WTC11 (cell line): ENCODE measurements at places on chromosomes 12 and 14. TPM values are rescaled to one million over a fixed set of nuclear protein-coding genes. Genes with fewer than 3 reads are reported as not detected.
A peak's percentile ranks its signal among the peaks of the same experiment; 100 is the strongest.

DNA sequence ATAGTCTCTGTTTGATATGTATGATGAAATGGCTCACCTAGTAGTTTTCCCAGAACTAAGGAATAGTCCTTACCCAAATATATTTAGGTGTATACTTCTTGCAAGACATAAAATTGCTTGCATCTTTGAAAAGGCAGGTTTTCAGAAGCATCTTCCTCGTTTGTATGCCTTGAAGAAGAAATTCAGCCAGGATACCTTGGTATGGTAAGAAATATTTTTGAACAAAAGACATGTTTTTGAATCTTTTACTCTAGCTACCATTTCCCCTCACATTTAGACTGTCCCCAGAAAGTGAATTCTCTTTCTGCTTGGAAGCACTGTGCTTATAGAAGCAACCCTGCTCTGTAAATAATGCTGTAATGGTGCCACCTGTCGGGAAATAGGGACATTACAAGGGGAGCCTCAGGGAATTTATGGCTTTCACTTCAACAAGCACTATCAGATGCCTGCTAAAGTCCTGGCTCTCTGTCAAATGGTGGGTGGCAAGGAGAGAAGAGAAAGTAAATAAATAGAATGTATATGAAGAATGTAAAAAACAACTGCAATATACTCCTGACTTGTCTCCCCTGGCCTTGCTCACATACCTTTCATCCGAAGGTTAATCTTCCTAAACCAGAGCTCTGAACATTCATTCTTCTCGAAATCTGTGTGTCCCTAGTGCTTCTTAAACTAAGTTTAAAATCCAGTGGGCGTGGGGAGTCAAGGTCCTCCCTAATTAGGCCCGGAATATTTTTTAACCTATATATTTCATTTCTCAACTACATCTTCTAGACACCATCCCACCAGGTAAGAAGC lies 6.1 kb downstream of the CCDC184 start:
- no peak overlapping the region for H3K4me3 ChIP-seq
- DNase-seq: peak; percentile 79
- peaks cover 15% of the 10 kb centered on the region for H3K4me1 ChIP-seq
- no peaks in the 10 kb centered on the region for H3K36me3 ChIP-seq
- no peak overlapping the region for H3K27ac ChIP-seq
- H3K27me3 ChIP-seq: peaks cover 90% of the 10 kb centered on the region

DNA sequence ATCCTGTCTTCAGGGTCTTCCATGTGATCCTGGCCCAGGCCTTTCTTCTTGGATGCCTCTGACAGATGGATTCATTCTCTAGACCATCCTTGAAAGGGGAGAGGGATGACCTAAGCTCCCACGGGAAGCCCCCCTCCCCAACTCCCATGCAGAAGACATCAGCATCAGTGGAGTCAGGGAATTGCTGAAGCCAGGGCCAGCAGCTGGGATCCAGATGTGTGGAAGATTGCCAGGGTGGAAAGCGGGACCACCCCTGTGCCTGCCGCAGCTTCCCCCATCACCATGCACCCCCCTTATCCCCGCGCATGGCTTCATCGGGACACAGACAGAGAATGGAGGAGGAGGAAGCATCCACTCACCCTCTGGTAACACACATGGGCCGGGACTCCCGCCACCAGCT lies 183.6 kb upstream of the PRMT8 start:
- no peak for DNase-seq
- H3K27me3 ChIP-seq: no peaks in the 10 kb centered on the region
- H3K36me3 ChIP-seq: no peaks in the 10 kb centered on the region
- H3K4me1 ChIP-seq: no peaks in the 10 kb centered on the region

DNA sequence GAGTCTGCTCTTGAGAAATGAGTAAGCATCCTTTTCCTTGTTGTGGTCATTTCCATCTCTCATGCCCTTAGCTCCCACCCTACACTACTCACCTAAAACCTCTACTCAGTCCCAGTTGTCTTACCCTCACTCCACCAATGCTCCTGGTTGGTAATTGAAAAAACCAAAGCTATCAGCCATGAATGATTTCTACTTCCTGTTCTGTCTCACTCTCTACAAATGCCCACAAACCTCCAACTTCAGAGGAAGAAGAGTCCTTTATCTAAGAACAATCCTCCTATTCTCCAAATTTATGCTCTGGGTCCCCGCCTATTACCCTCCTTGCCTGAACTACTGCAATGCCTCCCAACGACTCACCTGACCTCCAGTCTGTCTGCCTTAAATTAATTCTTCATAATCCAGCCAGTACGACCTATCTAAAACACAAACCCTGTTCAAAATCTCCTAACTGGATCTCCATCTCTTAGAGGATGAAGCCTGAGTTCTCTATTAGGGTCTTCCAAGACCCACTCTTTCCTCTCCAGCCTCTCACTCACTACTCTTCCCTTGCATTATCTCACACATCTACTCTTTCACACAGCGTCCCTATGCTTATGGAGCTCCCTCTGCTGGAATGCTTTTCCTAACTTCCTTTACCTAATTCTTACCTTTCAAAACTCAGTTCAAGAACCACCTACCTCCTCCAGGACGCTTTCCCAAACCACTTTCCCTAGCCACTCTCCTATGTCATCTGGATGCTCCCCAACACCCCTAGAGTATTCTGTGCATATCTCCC lies 2.2 kb downstream of the DHRS1 start:
- H3K27ac ChIP-seq: peak overlapping the region; percentile 83
- peaks cover 19% of the 10 kb centered on the region for H3K4me1 ChIP-seq
- 0 out of 2 replicates have a peak, but pooled peaks cover 3% of the 10 kb centered on the region for H3K27me3 ChIP-seq
- peaks cover 11% of the 10 kb centered on the region for H3K36me3 ChIP-seq
- H3K4me3 ChIP-seq: no peak overlapping the region; the same call in 1 of the 2 replicates

DNA sequence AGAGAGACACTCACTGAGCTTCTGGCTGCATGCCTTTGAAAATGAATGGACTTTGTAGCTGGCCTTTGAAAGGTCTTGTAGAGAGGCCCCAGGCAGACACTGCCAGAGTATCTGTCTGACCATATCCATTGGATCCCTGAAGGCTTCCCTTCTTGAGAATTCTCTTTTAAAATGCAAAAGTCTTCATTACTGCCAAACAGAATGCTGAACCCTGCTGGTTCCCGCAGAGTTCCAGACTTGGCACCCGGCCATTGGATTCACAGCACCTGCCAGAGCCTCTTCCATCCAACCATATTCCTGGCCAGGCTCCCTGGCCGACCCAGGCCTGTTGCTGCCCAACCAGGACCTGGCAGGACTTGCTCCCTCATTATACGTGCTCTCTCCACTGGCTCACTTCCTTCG lies 182.5 kb downstream of the GXYLT1 start:
- H3K4me1 ChIP-seq: peaks cover 3% of the 10 kb centered on the region
- H3K4me3 ChIP-seq: no peak overlapping the region
- H3K27me3 ChIP-seq: peaks cover 11% of the 10 kb centered on the region
- no peak for DNase-seq
- H3K36me3 ChIP-seq: no peaks in the 10 kb centered on the region
- H3K27ac ChIP-seq: no peak overlapping the region

The TCHP gene
- total RNA-seq: 7.9 to 10.1 TPM (median 10.0 TPM) in 3 replicates

The PROX2 gene
- total RNA-seq: 0.04 to 0.27 TPM in 2 of 3 replicates, not detected in the other

The MTA1 gene
- 248 to 279 TPM (median 251 TPM) in 3 replicates for total RNA-seq
